Fibroblast of lung (primary cell): ENCODE measurements at places on chromosomes 4 and X. TPM values are rescaled to one million over a fixed set of nuclear protein-coding genes. Genes with fewer than 3 reads are reported as not detected.

The PDE6B gene
- 2.1 and 2.8 TPM in 2 replicates for total RNA-seq

The GPC3 gene
- total RNA-seq = 7.1 and 45.5 TPM in 2 replicates

The PPARGC1A gene
- 4.4 and 6.9 TPM in 2 replicates for total RNA-seq

The BLOC1S4 gene
- total RNA-seq = 10.8 and 12.2 TPM in 2 replicates

The PRR32 gene
- total RNA-seq = not detected in 2 replicates

The VCX2 gene
- total RNA-seq = not detected in 2 replicates

DNA sequence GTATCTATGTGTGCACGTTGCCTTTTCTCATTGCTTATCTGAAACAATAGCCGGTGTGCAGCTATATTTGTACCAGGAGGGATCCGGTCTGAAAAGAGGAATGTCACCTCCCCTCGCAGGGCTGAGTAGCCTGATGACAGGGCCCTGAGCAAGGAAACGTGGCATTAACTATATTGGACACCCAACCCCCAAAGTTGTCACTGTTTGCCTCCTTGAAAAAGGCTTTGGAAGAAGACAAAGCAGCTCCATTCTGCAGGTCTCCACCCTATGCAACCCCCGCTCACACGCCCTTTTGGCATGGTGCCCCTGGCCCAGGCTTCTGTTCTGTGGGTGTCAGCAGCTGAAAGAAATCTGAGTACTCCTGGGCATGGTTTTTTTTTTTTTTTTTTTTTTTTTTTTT lies 8.2 kb downstream of the PRRG3 start:
- H3K27ac ChIP-seq = no peak overlapping the region
- no peaks in the 10 kb centered on the region for H3K27me3 ChIP-seq
- H3K36me3 ChIP-seq = no peaks in the 10 kb centered on the region
- H3K4me1 ChIP-seq = no peaks in the 10 kb centered on the region
- no peak overlapping the region for H3K4me3 ChIP-seq

DNA sequence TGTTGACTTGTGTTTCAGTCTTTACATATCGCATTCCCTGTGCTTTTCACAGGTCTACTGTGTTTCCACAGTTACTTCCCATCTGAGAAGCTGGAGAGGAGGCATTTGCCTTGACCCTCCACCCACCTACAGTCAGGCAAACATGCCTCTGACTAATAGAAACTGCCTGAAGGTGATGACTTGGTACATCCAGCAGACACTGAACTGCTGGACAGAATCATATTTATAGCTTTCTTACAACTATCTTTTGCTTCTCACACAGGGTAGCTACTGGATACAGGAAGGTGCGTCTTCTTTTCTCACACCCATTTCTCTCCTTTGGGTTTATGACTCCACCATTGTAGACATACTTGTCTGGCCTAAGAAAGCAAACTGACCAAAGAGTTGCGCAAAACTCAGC lies 58.0 kb downstream of the VGLL1 start:
- no peaks in the 10 kb centered on the region for H3K4me1 ChIP-seq
- no peak overlapping the region for H3K4me3 ChIP-seq
- H3K27me3 ChIP-seq = no peaks in the 10 kb centered on the region
- H3K36me3 ChIP-seq = no peaks in the 10 kb centered on the region

DNA sequence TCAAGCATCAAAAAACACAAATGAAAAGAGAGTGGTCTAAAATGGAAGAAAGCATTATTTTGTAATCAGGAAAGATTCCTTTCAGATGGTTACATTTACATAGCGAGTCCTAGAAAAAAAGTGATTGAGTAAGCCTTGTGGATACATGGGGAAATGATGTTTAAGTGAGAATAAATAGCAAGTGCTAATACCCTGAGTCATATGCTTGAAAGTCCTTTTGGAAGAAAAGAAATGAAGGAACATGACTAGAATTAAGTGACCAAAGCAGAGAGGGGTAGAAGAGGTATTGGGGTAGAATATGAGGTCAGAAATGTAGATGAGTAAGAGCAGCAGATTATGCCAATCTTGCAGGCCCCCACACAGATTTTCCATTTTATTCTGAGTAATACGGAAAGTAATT lies 814.8 kb upstream of the GRID2 start:
- DNase-seq = peak; percentile 71
- no peaks in the 10 kb centered on the region for H3K27me3 ChIP-seq
- H3K4me3 ChIP-seq = no peak overlapping the region
- H3K27ac ChIP-seq = no peak overlapping the region
- no peaks in the 10 kb centered on the region for H3K4me1 ChIP-seq

- H3K36me3 ChIP-seq = no peaks in the 10 kb centered on the region
- H3K27me3 ChIP-seq = no peaks in the 10 kb centered on the region
- no peak overlapping the region for H3K27ac ChIP-seq
- DNase-seq = peak; percentile 83
- H3K4me3 ChIP-seq = no peak overlapping the region
These were observed 371.8 kb downstream of the ADGRL3 start for GRCh38 chr4:61571761-61572559.

DNA sequence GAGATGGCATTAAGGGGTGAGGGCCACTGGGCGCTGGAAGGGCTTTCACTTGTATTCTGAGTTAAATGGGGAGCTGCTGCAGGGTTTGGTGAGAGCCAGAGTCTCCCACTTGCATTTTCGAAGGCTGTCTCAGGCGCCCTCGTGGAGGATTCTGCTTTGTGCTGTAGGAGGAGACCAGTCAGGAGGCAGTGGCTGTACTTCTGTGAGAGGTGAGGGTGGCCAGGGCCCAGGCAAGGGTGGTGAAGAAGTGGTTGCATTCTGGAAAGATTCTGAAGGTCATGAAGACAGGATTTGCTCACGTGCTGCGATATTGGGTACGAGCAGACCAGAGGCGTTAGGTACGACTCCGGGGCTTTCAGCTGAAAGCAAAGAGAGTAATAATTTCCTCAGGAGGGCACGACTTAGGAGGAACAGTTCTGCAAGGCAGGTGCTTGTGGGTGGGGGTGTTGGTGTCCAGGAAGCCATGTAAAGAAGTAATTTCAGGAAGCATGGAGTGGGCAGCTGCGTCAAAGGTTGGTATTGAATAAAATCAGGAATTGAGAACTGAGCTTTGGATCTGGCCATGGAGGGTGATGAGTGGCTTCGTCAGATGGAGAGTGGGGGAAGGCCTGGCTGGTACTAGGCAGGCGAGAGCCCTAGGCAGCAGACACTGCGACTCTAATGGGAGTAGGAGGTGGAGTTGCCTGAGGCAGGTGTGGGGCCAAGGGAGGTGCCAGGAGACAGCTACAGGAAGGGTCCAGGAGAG lies 18.2 kb downstream of the PIGG start:
- DNase-seq = no peak
- no peaks in the 10 kb centered on the region for H3K27me3 ChIP-seq
- H3K36me3 ChIP-seq = peaks cover 19% of the 10 kb centered on the region
- H3K27ac ChIP-seq = no peak overlapping the region
- no peaks in the 10 kb centered on the region for H3K4me1 ChIP-seq

DNA sequence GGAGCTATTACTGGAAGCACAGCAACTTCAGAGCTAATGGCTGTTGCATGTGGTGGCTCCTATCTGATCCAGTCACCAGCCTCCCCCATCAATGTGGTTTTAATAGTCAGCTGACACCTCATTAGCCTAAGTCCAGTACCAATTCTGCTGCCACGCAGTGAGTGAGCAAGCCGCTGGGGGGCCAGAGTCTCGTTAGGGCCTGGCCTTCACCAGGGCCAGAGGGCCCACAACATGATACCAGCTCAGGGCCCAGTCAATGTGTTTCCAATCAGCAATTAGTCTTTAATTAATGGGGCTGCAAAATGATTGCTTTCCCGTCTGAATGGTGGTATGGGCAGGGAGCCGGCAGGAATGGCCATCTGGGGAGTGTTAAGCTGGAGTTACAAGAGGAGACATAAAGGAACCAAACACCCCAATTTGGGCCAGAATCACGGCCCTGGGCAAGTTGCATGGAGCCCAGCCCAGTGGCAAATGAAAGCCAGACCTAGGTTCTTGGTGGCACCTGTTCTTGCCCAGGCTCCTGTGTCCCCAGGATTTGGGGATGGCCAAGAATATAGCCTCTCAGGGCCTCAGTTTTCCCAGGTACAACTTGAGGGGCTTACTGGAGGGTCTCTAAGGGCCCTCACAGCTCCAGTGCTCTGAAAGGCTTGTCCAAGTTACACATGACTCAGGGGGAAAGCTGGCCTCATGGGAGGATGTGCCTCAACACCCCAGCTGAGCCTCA lies 119.2 kb downstream of the EFNB1 start:
- peaks cover 6% of the 10 kb centered on the region for H3K4me1 ChIP-seq
- no peaks in the 10 kb centered on the region for H3K36me3 ChIP-seq
- no peak overlapping the region for H3K4me3 ChIP-seq
- DNase-seq = peak; percentile 24

DNA sequence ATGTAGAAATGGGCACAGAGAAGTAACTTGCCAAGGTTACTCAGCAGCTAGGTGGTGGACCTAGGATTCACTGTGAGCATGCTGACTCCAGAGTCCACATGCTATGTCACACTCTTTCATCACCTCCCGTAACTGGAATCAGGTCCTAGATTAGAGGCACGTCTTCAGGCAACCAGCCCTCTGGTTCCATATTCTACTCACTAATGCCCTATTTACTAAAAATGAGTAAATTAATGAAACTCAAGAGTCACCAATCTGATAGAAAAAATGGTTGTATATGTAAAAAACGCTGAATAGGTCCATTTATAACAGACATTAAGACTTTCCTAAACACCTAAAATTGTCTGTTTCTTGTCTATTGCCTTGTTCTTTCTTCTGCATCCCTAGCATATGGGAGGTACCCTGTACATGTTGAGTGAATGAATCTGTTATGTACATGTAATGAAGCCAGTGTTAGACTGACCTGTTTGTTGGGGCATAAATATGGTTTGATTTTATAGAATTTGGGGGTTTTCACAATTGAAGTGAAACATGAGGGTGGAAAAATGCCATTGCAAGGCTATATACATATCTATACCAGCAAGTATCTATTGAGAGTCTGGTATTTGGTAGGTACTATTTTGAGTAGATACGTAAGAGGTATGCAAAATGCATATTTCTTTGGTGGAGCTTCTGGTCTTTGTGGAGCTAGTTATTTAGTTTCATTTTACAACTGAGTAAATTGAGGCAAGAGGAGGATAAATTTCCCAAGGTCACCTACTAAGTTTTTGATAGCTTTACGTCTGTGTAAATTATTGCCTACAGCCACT lies 7.5 kb upstream of the RUFY3 start:
- no peaks in the 10 kb centered on the region for H3K27me3 ChIP-seq
- H3K4me3 ChIP-seq = no peak overlapping the region
- no peaks in the 10 kb centered on the region for H3K36me3 ChIP-seq
- no peak for DNase-seq
- H3K4me1 ChIP-seq = no peaks in the 10 kb centered on the region
- no peak overlapping the region for H3K27ac ChIP-seq

- H3K27me3 ChIP-seq = no peaks in the 10 kb centered on the region
- H3K27ac ChIP-seq = no peak overlapping the region
- DNase-seq = no peak
- no peaks in the 10 kb centered on the region for H3K4me1 ChIP-seq
- H3K36me3 ChIP-seq = no peaks in the 10 kb centered on the region
These were observed 114.9 kb upstream of the GPRIN3 start for GRCh38 chr4:89422441-89422990.

GRCh38 chr4:75831856-75832405 lies 70.3 kb downstream of the PPEF2 start:
- no peak for DNase-seq
- H3K36me3 ChIP-seq = no peaks in the 10 kb centered on the region
- H3K4me3 ChIP-seq = no peak overlapping the region
- H3K27me3 ChIP-seq = no peaks in the 10 kb centered on the region
- H3K27ac ChIP-seq = no peak overlapping the region
